ENCODE measurements at places on chromosomes 1 and 21.

- no peak for DNase-seq
Measured at GRCh38 chr1:200039849-200040474, 12.5 kb downstream of the NR5A2 start.

DNA sequence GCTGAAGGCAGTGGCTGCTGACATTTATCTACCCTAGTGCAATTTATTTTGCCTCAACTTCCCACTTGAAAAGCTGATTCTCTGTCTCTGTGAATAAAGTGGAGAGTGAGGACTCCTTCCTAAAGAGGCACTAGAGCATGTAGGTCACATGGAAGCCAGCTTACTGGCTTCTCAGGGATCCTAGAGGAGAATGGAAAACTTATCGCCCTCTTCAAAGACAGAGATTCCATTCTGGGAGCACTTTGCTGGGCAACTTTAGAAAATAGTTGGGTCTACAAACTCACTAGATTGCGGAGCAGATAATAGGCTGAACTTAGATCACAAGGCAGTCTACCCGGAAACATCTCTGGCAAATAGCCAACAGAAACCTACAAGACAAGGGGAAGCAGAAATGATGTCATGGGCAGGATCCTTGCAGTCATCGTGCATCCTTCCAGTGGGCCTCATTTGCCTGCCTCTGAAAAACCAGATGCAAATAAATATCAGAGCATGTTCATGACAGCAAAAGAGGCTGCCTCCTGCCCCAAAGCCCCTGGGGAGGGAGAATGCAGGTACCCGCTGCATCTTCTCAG is 104.8 kb upstream of the BARHL2 start:
- DNase-seq: no peak

DNA sequence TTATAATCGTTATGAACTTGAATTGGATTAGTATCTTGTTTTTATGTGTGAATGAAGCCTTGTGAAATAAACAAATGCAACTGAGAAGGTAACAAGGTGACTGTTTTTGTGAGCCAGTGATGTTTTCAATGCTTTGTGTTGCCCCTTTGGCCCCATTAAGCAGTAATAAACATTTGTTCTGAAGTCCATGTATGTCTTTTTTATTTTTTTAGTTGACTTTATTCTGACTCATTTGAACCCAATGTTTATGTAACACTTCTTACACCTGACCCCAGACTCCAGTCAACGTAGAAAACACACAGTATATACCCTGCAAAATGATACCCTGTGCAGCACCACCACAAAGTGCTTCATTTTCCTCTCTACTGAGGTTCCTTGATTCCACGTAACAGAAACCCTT is 4.6 kb upstream of the CACYBP start:
- no peak for DNase-seq

DNA sequence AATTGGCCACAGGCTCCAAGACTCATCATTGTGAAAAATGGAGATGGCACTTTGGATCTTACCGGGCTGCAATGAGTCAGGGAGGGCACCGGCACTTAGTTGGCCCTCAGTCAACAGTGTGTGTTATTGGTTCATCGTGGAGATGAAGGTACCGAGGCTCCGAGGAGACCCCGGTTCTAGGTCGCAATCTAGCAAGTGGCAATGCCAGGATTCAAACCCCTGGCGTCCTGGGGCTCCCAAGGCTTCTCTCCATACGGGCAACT is 49.0 kb upstream of the ACOT11 start:
- DNase-seq: no peak

- no peak for DNase-seq
Measured at GRCh38 chr1:8629241-8630091, 188.0 kb downstream of the RERE start.

GRCh38 chr1:67791686-67792085 is 41.6 kb downstream of the GNG12 start:
- DNase-seq: no peak

DNA sequence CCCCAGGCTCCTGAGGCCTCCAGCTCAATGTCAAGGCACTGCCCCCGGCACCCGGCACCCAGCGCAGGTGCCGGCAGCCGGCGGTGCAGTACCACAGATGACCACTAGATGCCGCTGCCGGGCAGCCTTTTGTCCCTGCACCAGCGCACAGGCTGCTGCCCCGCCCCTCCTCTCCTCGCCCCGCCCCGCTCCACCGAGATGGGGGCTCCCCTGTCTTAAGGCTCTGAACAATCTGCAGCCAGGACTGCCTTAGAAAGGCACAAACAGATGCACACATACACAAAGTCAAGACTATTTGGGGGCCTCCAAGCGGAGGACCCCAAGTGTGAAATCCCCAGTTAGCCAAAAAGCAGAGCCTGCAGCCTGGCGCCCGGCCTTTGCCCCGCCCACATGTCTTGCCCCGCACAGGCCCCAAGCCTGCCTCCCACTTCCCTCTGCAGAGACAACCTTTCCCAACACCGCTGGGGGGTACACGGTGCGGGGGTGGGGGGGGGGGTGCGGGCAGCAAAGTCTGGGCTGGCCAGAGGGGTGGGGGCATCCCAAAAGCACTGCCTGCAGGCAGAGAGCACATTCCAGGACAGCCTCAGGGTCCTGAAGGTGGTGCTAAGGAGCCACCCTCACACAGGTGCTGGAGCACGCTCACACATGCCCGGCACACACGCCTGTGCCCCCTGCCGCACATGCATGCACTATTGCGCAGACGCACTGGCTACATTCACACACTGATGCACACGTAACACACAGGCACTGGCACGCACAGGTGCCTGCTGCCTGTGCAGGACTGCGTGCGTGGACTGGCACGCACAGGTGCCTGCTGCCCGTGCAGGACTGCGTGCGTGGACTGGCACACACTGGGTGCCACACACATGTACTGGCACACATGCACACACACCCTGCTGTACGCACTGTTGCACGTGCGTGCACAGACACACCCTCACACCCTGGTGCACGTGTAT is 37.1 kb downstream of the ARHGEF16 start:
- peak; percentile 82 for DNase-seq

- no peak for DNase-seq
Measured at GRCh38 chr21:46226920-46227599, 1.5 kb downstream of the LSS start.

DNA sequence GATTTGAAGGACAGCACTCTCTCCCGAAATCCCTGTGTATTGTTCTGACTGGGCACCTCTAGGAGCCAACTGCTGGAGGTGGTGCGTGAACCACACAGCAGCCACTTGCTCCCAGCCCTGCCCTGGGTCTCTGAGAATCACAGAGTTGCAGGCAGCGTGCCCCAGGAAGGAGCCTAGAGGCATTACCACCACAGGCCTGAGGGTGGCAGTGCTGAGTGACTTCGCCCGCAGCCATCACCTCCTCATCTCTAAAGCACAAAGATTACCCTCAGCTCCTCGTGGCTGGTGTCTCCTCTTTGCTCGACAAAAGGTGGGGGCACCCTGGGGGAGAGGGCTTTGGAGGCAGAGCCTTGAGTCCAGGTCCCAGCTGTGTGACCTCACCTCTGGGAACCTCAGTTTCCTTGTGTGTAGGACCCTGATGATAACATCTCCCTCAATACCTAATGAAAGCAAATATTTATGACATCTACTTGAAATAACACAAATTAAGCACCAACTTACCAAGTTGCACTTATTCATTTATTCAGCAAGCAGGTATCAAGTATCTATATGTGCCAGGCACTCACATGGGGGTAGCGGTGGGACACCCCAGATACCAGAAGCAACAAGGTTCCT is 86.3 kb downstream of the VWA5B1 start:
- peak; percentile 42 for DNase-seq

DNA sequence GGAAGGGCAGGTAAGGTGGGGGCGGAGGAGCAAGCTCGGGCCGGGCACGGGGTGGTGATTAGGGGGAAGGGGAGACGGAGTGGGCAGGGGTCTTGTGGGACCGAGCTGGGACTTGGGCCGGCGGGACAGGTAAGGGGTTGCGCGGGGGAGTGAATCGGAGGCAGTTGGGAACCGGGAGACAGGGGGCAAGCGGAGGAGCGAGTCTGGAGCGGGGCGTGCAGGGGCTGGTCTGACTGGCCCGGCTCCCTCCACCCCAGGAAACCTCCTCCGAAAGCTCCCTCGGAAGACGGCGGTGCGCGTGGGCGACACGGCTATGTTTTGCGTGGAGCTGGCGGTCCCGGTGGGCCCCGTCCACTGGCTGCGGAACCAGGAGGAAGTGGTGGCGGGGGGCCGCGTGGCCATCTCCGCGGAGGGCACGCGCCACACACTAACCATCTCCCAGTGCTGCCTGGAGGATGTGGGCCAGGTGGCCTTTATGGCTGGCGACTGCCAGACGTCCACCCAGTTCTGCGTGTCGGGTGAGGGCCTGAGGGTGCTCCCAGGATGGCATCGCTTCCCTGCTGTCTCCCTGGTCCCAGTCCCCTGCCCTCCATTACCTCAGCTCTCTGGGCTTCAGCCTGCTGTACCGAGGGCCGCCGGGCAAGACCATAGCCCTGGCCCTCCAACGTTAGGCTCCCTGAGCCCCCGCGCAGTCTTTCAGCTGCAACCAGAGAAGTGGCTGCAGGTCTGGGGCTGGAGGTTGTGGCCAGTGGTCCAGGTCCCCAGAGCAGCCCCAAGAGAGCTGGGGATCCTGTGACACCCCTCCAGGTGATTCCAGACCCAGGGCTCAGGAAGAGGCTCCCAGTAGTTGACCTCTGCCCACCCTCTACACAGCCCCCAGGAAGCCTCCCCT is 6.3 kb downstream of the OBSCN start:
- DNase-seq: no peak

DNA sequence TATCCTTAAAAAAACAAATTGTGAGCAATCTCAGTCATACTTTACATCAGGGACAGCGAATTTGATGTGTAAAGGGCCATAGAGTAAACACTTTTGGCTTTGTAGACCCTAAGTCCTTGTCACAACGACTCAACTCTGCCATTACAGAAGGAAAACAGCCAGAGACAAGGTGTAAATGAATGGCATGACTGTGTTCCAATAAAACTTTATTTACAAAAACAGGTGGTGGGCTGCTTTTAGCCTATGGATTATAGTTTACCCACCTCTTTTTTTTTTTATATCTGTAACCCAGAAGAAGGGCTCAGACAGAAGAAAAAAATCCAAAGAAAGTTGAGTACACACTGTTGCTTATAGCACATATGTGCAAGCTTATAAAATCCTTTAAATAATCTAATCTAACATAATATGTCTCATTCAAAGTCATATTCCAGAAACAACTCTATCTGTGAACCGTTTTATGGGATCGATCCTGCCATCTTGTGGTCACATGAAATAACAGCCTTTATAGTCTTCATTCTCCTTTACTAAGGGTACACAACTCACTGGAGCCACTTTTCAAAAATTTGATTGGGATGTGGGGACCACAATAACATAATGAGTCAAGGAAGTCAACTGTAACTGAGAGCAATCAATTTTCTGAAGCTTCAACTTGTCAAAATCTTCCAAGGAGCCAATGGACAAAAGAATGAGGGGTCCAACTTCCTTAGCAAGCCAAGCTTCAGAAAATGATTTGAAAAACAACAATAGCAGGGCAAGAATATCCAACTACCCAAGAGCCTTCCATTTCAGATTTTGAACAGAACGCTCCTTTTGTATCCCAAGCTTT is 142.2 kb upstream of the KRTAP19-8 start:
- no peak for DNase-seq

DNA sequence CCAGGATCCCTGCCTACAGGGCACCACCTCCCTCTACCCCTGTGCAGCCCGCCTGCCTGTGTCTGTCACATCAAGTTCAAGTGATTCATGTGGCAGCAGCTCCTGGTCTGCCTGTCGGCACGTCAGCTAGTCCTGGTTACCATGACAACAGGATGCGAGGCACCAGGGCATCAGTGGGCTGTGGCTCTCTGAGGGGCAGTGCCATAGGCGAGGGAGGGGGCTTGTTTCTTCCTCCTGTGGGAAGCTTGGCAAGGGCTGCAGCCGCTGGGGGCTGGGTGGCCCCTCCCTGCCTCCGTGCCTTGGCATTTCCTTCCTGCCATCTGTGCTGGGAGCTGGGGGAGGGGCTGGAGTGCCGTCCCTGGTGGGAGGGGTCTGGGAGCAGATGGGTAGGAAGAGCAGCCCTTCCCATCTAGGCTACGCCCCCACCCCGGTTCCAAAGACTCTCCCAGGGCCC is 43.1 kb downstream of the FOXO6 start:
- no peak for DNase-seq

DNA sequence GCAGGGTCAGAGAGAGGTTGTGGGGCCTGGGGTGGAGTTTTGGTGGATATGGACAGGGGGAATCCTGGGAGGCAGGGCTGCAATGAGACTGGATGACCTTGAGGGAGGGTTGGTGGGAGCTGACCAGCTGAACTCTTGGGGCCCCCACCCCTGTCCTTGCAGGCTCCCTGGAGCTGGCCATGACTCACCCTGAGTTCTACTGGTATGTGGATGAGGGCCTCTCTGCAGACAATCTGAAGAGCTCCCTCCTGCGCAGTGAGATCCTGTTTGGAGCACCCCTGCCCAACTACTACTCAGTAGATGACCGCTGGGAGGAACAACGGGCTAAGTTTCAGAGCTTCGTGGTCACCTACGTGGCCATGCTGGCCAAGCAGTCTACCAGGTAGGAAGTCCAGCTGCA is 23.6 kb downstream of the DISP3 start:
- no peak for DNase-seq

GRCh38 chr21:45178070-45178608 is 103.8 kb downstream of the ADARB1 start:
- DNase-seq: no peak

DNA sequence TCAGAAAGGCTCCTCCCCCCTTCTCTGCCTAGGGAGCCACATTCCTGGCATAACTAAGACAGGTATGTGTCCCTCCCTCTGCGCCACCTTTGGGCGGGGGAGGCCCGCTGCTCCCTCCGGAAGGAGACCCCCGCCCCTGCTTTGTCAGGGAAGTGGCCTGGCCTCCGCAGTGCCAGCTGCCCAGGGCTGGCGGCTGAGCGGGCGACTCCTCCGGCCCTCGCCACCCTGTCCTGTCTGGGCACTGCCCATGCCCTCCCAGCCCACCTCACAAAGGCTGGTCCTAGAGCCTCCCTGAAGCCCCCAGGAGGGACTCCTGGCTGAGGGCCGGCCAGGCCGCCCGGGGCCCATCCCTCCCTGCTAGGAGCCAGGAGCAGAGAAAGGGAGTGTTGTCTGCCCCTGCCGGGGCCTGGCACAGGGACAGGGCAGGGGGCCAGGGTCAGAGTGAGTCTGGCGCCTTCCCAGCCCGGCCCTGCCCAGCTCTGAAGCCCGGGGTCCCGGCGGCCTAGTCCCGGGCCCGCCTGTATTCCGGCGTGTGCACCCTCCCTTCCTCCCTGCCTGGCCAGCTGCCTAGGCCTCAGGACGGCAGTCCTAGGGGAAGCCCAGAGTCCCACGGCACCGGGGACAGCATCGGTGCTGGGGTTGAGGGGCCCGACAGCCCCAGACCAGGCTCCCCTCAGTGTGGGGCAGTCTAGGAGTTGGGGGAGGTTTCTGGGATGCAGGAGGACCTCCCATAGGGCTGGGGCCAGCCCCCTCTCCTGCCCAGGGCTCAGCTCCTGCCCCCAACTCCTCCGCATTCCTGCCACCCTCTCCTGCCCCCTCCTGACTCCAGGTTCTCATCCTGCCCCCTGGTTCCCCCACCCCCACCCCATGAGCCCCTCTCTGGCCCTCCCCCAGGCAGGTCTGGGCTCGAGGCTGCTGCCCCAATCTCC is 5.1 kb downstream of the AGRN start:
- no peak for DNase-seq

- DNase-seq: no peak
Measured at GRCh38 chr1:109804660-109805059, 40.9 kb upstream of the EPS8L3 start.
